KG1 (cell line): ENCODE measurements at places on chromosomes 3 and 15.

GRCh38 chr3:25385807-25386460, 42.1 kb upstream of the RARB start:
- no peak for DNase-seq

- DNase-seq: no peak
Observed at GRCh38 chr3:195110647-195111318, 160.2 kb downstream of the XXYLT1 start.

- DNase-seq: no peak
Observed at GRCh38 chr3:31729573-31729972, 196.8 kb downstream of the STT3B start.

- no peak for DNase-seq
Observed at GRCh38 chr15:81024265-81024872, 23.6 kb downstream of the TLNRD1 start.

DNA sequence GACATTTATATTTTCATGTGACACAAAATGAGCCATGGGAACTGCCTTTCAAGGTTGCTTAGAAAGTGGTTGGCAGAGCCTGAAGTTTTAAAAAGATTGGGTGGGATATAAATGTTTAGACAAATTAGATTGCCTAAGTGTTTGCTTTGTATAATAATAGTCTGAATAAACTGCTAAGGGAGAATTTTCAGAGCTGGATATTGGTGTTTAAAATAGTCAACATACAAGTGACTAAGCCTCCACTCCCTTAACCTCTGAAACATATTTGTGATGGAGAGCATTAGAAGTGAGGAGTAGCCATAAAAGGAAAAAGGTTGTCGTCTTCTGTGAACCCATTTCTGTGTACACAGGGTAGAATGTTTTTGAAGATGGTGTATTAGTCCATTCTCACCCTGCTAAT, 201.6 kb downstream of the THSD4 start:
- DNase-seq: no peak

DNA sequence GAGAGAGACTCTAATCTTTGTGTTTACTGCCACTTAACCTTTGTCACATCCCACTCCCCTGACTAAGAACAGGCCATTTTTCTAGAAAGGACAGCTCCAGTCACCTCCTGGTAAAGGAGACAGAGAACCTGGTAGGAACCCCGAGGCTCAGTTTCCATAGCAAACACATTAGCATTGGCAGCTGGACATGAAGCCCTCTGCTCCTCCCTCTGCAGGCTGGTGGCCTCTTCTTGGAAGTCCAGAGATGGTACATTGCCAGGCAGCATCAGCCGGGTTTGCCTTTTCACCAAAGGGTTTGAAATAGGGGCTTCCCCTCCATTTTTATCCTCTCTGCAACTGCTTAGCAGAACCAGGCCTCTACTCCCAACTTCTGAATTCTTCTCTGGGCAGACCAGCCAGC, 213.4 kb upstream of the SEMA6D start:
- no peak for DNase-seq

- DNase-seq: no peak
Observed at GRCh38 chr3:150303768-150304167, 104.3 kb upstream of the TSC22D2 start.

- DNase-seq: no peak
Observed at GRCh38 chr3:160612386-160613075, 47.2 kb upstream of the KPNA4 start.

DNA sequence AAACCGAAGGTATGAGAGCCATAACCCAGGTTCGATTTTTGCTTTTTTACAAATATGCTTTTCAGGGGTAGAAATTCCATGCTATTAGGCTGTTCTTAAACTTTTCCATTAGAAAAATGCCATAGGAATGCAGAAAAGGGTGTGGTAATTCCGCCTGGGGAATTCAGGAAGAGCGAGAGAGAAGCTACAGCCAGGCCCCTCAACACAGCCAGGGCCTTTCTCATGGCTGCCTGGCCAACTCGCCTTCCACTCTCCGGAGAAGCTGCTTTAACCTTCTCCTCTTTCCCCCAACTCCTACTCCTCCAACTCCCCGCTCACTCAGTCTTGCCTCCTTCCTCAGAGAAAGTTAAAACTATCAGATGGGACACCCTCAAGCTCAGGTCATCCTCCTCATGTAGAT, 9.1 kb upstream of the TICRR start:
- no peak for DNase-seq

DNA sequence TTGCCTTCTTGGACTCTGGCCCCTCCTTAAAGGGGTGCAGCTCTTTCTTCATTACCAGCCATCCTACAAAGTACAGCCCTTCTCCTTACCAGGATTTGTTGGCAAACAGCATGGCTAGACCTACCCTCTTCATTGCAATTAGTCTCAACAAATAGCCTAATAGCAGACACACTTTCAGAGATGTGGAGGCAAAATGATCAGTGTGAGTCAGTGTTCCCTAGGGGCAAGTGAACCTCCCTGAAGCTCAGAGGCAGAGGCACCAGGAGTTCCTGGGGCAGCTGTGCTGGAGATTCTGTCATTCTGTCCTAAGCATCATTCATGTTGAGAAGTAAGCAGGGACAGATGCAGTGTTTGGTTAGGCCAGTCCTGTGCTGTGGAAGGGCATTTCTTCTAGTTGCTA, 14.6 kb upstream of the MECOM start:
- DNase-seq: no peak

- no peak for DNase-seq
Observed at GRCh38 chr3:109269577-109270275, 46.6 kb downstream of the DPPA2 start.

GRCh38 chr3:1117843-1118473, 25.1 kb downstream of the CNTN6 start:
- DNase-seq: no peak

DNA sequence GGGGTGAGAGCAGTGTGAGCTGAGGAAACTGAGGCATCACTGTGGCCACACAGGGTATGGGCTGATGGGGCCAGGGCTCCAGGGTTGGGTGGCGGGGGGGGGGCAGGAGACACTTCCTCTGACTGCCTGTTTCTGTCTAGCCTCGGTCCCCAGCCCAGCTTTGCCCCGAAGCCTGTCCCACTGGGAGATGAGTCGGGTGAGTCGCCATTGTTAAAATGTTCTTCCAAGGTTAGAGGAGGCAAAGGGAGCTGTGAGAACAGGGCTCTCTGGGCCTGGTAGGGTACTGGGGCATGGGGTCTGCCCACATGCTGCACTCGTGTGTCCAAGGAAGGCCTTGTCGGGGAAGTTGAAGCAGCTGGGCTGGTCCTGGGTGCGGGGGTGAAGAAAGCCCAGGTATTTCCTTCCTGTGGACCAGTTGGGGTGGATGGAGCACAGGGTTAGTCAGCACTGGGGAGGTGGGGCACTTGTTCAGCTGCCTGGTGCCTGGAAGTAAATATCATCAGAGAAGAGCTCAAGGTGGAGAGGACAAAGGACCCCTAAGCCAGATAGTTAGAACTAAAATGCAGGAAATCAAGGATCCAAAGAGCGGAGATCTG, 8.3 kb upstream of the JMJD7 start:
- DNase-seq: no peak

- no peak for DNase-seq
Observed at GRCh38 chr3:99356696-99357095, 281.7 kb upstream of the COL8A1 start.

DNA sequence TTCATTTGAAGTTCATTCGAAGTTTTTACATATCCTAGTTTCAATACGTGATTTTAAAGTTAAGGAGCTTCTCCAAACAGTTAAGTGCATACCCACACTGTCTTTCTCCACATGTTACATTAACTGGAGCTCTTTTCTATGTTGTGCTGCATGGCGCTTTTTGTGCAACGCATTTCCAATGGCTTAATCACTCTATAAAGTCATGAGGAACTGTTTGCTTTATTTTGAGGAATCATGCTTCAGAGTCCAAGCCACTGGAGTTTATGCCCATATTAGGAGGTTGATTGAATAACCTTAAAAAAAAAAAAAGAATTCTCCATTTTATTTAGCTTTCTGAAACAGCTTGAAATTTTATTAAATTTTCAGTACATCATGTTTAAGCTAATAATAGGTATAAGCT, 109.4 kb upstream of the MBNL1 start:
- no peak for DNase-seq

GRCh38 chr3:101638261-101638745, 38.6 kb downstream of the ZBTB11 start:
- no peak for DNase-seq

DNA sequence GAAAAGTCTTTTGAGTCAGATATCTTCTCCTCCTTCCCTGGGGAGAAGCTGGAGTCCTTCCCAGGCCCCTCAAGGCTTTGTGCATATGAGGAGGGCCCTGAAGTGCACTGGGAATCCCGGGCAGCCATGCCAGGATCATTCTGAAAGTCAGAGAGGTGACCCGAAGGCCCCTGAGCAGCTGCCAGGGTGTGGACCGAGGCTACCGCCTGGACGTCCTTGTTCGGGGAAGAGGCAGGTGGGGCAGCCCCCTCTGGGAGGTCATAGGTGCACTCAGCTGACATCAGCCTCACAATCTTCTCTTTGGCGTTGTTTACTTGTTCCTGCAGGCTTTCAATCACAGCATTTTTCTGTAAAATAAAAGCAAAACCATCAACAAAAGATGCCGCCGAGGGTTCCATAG, 73.8 kb upstream of the GSK3B start:
- no peak for DNase-seq

- no peak for DNase-seq
Observed at GRCh38 chr3:24443476-24443875, 51.2 kb downstream of the THRB start.

DNA sequence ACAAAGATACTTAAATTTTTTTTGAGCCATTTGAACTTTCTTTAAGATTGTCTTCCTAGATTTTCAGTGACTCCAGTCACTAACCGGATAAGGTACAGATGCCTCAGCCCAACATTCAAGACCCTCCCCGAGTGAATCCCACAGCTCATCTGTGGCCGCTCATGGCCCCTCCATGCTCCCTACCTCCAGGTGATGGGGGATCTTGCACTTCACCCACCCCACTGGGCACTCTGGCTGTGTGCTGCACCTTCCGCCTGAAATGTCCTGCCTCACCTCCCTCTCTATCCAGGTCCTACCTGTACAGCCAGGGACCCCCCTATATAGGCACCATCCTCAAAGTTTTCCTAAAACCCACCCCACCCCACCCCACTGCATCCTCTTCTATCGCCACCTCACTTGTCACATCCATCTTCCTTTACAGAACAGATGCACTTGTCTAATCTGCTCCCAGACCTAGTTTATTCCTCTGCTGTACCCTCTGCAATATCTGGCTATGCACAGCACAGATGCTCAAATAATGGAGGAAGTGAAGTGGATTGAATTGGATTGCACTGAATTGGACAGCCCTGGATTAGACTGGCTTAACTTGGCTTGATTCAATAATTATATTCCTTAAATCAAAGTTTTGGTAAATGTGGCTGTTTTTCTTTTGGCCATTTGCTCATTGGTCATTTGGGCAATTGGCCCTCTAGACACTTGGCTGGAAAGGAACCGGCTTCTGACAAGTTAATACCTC, 24.5 kb downstream of the NTRK3 start:
- DNase-seq: no peak

DNA sequence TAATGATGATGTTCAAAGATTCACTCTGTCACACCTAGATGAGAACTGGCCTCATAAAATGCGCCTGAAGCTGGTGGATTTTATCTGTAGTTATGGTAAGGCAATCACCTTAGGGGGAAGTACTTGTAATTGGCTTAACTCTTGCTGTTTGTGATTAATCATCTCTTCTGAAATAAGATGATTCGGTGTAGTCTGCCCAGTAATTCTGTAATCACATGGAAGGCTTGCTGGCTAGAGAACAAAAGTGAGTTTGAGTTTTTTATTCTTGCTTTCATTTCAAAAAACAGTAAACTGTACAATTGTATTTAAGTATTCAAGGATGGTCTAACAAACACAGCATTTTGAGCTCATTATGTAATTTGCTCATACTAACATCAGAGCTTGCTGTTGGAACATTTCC, 72.1 kb downstream of the OTOL1 start:
- DNase-seq: no peak

- DNase-seq: no peak
Observed at GRCh38 chr15:65632780-65633375, 11.1 kb downstream of the SLC24A1 start.

- DNase-seq: no peak
Observed at GRCh38 chr15:78347586-78348543, 7.7 kb downstream of the CRABP1 start.

DNA sequence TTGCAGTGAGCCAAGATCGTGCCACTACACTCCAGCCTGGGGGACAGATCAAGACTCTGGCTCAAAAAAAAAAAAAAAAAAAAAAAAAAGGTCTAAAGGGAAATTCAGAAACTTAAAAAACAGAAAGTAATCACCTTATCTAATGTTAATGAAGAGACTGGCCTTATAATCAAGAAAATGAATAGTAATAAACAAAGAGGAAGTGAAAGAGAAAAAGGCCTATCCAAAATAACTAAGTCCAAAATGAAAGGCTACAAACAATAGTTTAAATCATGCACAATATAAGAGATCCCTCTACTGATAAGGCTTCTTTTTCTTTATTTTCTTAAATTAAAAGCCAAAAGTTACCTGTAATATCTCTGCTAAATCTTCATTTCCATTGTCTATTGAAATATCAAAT, 37.1 kb upstream of the HDC start:
- no peak for DNase-seq

- DNase-seq: no peak
Observed at GRCh38 chr15:77527164-77527778, 105.4 kb downstream of the LINGO1 start.

GRCh38 chr3:135412475-135412874, 553.1 kb upstream of the PPP2R3A start:
- DNase-seq: no peak

- no peak for DNase-seq
Observed at GRCh38 chr15:83078712-83079111, 11.7 kb upstream of the BTBD1 start.

- DNase-seq: no peak
Observed at GRCh38 chr3:52248816-52249547, 3.4 kb downstream of the PPM1M start.

DNA sequence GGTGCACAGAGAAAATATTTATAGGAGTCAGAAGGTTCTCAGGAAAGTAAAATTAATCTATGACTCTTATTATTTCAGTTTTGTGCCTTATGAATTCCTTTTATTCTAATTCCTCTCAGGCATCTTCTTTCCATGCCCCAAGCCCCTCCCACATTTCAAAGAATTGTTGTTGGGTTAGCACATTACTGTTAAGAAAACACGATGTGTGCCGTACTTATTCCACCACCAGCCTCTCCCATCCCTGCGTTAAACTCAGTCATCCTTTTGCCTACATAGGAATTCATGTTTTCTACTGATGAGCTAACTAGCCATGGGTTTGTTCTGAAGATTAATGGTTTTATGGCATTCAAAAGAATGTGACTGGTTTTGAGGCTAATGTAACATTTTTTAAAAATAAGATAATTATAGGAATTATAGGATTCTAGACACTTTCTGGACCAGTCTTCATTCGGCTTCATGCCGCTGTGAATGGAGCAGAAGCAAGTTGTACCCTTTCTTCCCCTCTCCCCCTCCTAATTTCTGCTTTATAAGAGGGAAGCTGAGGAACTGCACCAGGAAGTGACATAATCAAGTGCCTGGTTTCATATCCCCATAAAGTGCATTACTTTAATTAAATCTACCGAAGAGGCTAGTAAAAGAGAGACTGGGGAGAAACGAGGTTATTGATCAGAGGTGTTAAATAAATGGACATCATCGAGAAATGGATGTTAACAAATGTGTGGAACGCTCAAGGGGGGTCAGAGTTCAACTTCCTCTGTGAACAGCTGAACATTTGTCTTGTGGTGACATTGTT, 12.3 kb upstream of the MB21D2 start:
- DNase-seq: no peak

GRCh38 chr3:77324105-77324504, 284.2 kb downstream of the ROBO2 start:
- DNase-seq: no peak

GRCh38 chr15:90497376-90497775, 32.3 kb upstream of the CRTC3 start:
- no peak for DNase-seq

- DNase-seq: no peak
Observed at GRCh38 chr15:71116366-71116765, 1.1 kb downstream of the THSD4 start.
